Kidney epithelial cell (primary cell): ENCODE measurements at places on chromosomes 12 and 14. TPM values are rescaled to one million over a fixed set of nuclear protein-coding genes. Genes with fewer than 3 reads are reported as not detected.

MSRB3 gene
- 17.8 and 18.3 TPM in 2 replicates for total RNA-seq

GRCh38 chr14:21191809-21192446, 36.1 kb upstream of the OR5AU1 start:
- peak; percentile 35 for DNase-seq

DNA sequence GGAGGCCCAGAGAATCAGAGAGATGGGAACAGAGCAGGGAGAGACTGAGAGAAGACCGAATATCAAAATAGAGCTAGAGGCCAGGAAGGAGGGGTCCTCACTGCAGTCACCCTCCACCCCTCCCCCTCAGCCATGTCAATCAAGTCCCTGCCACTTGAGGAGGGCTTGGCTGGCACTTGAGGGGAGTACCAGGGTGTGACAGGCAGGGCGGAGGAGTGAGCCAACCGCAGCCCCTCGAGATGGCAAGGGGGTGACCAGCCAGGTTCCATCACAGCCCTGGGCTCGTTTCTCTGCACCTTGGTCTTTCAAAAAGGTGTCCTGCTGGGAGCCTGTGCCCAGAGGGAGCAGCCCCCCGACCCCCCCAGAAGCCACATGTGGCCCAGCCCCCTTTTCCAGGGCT, 4.2 kb downstream of the AQP5 start:
- DNase-seq = no peak

- no peak for DNase-seq
Measured at GRCh38 chr14:73489481-73490175, 1.1 kb upstream of the RIOX1 start.

DNA sequence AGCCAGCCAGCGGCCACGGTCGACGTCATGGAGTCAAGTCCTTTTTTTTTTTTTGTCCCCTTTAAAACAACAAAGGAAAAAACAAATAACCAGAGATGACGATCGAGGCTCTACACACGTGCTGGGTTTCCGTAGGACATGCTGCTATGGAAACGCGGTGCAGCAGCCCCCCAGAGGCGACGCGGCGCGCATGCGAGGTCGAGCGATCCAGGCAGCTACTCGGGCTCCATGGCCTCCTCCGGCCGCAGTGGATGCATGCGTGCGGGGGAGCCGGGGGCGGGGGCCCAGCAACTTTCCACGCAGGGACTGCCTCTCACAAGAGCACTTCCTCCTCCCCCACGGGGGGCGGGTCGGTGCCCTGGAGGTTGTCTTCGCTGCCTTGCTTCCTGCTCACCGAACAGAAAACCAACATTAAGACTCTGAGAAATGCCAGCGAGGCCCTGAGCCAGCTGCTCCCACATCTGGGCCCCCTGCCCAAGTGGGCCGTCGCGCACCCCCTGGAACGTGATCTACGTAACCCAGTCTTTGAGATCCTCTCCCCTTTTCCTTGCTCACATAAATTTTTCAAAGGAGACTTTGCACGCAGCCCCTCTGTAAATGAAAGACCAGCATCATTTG, 30.7 kb downstream of the P2RX4 start:
- DNase-seq = no peak

DNA sequence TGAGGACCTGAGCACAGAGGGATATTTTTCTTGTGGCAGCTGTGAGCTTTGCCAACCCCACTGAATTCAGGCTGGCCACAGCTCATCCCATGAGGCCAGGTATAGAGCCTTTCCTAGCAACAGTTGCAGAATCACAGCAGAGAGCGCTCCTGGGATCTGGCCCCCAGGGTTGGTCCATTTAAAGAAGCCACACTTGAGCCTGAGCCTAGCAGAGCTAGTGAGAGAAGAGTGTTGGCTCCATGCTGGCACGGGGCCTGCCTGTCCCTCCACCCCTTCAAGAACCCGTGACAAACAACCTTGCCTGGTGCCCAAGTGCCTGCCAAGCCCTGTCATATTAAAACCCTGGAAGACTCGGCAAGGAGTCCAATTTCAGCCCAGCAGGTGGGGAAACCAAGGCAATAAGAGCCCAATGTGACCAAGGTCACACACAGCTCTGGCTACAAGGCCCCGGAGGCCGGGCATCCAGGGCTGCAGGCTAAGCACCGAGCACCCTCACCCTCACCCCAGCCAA, 91.6 kb downstream of the LRRC74A start:
- no peak for DNase-seq

DNA sequence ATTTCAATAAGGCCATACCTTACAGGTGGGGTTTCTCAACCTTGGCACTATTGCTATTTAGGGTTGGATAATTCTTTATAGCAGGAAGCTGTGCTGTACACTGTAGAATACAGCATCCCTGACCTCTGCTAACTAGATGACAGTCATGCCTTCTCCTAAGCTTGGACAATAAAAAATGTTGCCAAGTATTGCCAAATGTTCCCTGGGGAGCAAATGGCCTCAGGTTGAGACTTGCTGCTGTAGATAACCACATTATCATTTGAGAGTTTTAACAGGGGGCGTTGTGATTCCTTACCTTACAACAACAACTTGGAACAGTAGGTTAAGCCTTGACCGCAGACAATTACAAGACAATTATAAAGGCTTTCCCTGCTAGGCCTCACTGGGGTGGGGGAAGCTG, 1073.6 kb upstream of the TMEM132C start:
- no peak for DNase-seq

DNA sequence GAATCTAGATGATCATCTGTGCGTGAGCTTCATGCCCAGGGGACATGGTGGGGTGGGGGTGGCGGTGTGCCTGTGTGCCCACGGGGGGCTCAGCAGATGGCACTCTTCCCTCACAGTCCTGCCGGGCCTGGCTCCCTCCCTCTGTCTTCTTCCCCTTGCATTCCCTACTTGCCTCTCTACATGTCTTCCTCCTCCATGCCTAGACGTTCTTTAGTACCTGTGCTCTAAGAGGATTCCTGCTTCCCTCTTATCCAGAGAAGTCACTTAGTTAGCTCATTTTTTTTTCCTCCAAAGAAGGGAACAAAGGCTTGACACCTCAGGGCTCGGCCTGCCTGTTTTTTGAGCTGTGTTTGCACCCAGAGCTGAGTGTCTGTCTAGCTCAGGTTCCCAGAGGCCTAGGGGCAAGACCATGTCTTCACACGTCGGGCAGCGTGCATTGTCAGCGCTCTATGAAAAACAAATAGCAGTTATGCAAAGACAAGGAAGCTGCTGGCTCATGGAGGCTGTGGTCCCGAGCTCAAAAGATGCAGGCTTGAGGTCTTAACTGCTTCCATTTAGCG, 48.8 kb downstream of the NINJ2 start:
- DNase-seq = no peak

DNA sequence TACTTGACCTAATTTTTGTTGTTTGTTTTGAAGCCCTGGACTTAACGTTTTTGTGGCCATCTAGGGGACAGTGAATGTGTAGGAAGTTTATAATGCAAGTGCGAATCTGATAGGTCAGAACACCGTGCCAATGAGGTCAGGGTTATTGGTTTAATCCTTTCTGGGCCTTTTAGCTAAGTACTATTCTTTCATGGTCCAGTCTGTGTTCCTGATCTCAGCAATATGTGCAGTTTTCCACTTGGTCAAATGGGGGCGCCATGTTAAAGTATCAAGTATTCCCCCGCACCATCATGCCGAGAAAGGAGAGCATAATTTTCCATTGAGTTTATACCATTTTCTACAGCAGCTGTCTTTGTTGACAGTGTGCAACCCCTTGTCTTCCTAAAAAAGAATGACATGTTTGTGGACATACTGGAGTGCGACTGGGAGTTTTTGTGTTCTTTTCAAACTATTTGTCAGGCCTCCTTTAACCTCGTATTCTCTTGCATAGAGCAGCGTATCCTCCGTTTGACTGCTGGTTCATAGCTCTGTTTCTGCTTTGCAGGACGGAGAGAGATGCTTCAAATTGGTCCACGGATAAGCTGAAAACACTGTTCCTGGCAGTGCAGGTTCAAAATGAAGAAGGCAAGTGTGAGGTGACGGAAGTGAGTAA, 1.3 kb downstream of the AHSA1 start:
- peak; percentile 25 for DNase-seq

DNA sequence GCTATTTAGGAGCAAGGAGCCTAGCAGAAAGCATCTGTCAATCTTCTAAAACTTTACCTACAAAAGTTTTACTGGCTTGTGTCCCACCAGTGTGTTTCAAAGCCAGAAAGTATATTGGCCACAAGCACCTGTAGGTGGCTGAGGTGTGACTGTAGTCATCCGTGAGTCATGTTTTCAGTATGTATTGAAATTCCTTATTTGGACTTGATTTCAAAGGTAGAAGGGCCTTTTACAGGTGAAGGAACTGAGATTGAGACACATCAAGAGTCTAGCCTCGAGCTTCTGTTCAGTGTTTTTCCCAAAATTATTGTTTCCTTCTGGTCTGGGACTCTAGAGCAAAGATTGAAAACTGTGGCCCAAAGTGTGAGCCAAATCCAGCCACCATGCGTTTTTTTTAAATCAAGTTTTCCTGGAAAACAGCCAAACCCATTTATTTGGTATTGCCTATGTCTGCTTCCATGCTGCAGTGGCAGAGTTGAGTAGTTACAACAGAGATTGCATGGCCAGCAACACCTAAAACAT, 195.3 kb upstream of the BCL2L14 start:
- DNase-seq = no peak

- DNase-seq = no peak
Measured at GRCh38 chr12:121701667-121702277, 10.8 kb upstream of the TMEM120B start.

DNA sequence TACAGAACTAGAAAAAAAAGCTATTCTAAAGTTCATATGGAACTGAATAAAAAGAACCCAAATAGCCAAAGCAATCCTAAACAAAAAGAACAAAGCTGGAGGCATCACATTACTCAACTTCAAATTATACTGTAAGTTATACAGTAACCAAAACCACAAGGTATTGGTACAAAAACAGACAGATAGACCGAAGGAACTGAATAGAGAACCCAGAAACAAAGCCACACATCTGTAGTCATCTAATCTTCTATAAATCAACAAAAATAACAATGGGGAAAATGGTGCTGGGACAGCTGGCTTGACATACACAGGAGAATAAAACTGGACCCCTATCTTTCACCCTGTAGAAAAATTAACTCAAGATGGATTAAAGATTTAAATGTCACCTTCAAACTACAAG, 38.1 kb upstream of the CMKLR1 start:
- no peak for DNase-seq

DNA sequence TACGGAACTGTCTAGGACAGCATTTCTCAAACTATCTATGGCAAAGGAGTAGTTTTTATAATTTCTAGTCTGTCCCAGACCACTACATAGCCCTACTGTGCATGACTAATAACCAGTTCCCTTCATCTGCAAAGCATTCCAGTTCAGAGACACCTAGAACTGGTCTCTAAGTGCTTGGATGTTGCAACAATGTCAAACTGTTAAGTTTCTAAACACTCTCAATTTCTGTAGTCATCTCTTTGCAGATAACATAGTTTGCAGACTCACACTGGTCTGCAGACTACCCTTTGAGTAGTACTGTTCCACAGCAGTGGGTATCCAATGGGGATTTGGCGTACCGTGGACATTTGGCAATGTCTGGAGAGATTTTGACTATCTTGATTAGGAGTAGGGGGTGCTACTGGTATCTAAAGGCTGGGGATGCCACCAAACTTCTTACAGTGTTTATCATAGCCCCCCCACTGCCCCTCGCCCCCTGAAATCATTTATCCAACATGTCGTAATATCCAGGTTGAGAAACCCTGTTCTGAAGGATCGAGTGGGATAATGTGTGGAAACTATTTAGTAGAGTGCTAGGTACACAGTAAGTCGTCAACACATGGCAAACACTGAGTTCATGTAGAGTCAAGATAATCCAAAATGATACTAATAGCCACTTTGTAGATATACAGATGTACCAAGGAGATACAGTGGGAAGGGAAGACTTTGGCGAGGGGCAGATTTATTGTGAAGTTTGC, 1.7 kb downstream of the C12orf76 start:
- no peak for DNase-seq

CIDEB gene
- total RNA-seq = 1.1 and 3.8 TPM in 2 replicates

GRCh38 chr14:22497144-22497423, 91.9 kb downstream of the DAD1 start:
- DNase-seq = no peak

TMEM132C gene
- total RNA-seq = 0.42 and 0.48 TPM in 2 replicates

DNA sequence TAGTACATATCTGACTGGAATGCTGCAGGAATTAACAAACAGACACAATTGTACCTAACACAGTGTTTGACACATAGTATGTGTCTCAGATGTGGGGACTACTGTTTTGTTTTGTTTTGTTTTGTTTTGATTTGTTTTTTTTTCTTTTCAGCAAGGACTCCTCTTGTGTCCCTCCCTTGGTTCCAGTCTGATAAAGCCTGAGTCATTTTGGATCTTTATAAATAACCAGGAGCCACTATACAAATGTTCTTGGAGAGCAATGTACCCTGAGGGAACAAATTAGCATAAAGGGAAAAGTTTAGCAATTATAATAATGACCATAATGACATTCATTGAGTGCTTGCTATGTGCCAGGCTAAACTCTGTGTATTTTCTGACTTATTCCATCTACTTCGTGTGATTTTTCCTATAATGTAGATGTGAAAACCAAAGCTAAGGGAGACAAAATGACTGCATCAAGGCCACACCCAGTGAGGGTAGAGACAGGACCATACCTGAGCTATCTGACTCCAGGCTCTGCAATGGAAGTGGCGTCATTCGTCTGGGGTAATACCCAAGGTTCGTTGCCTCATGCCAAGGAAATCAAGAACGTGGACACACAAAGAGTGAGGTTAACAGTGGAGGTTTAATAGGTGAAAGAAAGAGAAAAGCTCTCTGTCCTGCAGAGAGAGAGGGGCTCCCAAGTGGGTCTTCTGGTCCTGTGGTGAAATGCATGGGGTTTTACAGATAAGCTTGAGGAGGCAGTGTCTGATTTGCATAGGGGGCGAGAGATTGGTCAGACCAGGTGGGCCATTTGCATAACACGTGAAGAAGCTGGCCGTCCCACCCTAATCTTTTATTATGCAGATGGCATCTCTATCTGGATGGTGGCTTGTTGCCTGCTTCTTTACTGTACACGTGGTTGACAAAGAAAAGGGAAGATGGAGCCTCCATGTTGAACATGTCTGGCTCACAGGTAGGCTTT, 285.5 kb upstream of the SFSWAP start:
- DNase-seq = no peak

KCTD10 gene
- total RNA-seq = 37.9 and 52.1 TPM in 2 replicates
